ENCODE measurements at places on chromosomes 3 and 15.

DNA sequence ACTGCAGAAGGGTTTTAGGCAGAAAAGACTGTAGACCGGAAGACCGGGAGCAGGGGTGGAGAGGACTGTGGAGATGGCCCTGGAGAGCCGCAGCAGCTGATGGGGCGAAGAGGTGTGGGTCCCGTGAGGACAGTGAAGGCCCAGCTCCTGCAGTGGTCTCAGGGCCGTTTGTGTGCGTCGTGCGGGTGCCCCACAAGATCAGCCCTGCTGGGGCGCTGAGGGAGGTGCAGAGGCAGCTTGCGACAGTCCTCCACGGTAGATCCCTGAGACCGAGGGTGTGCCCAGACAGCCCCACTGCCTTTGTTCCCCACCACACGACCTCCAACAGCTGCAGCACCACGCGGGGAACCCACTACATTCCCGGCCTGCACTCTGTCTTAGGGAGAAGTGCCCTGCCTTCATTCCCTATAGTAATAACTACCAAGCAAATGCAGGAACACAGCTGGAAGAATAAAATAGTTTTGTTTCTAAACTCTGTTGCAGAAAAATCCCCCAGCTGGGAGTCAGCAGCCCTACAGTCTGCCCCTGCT, 19.0 kb upstream of the CRABP1 start:
- DNase-seq = no peak

GRCh38 chr3:136885357-136886213, 23.6 kb downstream of the NCK1 start:
- DNase-seq = no peak

DNA sequence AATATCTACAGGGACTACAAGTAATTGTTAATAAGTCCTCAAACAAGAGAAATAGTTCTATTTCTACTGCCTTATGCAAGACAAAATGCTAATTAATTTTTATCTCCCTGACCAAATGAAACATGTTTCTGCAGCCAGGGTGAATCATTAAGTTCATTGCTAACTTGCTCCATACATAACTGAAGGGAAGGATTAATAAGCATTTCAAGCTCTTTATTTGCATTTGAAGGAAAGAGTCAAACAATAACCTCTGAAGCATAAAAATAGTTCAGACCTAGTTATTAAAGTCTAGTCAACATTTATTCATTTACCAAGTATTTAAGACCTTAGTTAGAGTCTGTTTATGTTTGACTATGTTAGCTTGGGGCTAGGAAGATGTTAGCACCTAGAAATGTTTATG, 120.0 kb downstream of the ATP1B3 start:
- no peak for DNase-seq

DNA sequence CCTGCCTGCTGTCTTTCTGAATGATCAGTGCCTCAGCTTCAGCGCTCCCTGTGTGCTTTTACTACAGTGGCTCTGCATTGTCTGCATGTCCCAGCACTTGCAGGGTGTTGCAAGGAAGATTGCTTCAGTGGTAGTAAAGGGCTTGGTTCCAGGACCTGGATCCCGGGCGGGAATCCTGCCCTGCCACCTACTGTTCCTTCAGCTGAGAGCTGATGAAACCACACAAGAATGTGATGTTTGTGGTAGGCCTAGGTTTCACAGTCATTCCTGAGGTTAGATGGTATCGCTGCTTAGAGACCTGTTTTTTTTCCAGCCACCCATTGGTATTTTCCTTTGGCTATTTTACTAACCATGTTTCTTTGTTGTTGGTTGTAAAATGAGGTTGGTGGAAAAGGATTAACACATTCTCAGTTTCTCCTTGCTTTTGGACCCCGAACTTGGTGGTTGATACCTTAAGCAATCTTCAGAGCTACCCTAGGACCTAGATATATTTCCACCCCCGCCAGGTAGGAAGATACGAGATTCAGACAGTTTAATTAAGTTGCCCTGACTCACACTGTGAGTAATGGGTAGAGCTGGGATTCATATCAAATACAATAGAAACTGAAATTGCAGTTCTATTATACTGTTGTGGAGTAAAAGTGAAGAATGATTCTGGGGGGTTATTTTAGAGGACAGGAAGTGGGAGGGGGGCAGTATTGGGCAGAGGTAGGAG, 11.4 kb downstream of the GPR87 start:
- DNase-seq = no peak

GRCh38 chr15:88493844-88494243, 26.3 kb downstream of the MRPS11 start:
- DNase-seq = no peak

DNA sequence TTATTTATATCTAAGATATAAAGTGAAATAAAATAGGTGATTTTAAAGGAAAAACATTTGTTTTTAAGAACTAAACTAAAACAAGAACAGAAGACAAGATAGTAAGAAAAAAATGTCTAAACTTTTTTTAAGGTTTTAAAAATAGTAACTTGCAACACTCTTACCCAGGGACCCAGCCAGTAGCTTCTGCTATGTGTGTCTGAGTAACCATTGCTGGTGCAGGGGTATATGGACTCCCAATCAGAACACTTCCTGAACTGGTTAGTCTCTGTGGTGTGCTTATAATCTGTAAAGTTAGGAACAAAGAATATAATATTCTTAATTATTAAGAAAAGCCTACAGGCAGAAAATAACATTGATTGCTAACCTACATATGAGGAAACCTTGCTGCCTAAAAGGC, 118.4 kb downstream of the ATP1B3 start:
- DNase-seq = no peak

DNA sequence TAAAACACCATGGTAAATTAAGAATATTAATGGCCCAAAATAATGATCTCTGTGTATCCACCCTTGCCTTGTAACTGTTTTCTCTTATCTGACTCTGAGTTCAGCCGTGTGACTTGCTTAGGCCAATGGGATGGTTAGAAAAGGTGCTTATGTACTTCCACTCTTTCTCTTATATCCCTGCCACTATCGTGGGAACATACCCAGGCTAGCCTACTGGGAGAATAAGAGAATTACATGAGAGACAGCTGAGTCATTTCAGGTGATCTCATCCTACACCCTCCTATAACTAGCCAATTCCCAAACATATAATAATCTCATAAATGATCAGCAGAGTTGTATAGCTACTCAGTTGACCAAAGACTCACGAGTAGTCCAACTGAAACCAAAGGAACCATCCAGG, 98.3 kb upstream of the ABI3BP start:
- no peak for DNase-seq
